ENCODE measurements at places on chromosomes 2 and 18.

GRCh38 chr2:154720651-154721050 is 22.2 kb downstream of the KCNJ3 start:
- DNase-seq, result no peak

DNA sequence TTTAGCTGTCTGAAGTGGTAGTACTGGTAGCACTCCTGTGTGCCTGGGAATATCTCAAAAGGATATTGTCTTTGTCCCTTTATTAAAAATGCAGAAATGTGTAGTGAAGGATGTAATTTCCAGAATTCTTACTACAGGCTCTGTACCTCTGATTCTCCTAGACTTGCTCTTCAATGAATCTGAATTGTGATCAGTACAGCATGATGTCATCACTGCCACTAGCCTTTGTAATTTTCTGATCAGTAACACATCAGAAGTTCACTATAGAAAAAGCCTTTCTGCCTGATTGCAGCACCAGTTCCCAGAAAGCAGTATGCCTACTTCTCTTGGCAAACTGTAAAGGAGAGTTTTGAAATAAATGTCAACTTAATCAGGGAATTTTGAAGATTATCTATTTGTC is 29.2 kb upstream of the OTOF start:
- DNase-seq, result no peak

DNA sequence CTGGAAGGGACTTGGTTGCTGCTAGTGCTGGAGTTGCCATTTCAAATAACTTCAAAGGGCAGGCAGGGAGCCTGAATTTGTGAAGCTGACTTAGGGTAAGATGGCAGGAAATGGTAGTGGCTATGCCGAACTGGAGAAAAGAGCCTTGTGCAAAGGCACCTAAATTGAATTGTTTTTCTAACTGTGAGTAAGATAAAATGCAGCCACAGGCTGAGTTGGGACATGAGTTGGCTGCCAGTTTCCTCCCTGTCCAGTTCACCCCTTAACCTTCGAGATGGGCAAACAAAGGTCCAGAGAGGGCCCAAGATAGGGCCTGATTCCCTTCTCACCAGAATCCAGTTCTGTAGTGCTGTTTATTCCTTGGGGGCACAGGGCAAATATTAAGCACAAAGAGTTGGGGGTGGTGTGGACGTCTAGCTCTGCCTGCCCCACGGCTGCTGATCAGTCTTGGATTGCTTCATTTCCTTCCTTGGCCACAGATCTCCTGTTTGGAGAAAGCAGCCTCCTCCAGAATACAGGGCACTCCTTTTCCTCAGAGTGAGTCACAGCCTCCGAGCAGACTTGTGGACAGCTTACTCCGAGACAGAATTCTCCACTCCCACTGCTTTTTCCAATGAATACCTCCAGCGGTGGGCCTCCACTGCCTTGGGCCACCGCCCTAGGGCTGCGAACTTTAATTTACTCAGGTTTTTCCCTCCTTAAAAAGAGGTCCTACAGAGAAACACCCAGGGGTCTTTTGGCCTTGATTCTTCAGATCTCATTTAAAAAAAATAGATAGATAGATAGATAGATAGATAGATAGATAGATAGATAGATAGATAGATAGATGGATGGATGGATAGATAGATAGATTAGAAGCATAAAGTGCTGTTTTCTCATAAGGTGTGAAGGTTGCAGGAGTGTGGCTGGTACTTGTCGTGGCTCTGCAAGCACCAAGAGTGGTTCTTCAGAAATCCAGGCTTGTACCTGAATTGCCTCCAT is 18.4 kb upstream of the SLC20A1 start:
- no peak for DNase-seq

DNA sequence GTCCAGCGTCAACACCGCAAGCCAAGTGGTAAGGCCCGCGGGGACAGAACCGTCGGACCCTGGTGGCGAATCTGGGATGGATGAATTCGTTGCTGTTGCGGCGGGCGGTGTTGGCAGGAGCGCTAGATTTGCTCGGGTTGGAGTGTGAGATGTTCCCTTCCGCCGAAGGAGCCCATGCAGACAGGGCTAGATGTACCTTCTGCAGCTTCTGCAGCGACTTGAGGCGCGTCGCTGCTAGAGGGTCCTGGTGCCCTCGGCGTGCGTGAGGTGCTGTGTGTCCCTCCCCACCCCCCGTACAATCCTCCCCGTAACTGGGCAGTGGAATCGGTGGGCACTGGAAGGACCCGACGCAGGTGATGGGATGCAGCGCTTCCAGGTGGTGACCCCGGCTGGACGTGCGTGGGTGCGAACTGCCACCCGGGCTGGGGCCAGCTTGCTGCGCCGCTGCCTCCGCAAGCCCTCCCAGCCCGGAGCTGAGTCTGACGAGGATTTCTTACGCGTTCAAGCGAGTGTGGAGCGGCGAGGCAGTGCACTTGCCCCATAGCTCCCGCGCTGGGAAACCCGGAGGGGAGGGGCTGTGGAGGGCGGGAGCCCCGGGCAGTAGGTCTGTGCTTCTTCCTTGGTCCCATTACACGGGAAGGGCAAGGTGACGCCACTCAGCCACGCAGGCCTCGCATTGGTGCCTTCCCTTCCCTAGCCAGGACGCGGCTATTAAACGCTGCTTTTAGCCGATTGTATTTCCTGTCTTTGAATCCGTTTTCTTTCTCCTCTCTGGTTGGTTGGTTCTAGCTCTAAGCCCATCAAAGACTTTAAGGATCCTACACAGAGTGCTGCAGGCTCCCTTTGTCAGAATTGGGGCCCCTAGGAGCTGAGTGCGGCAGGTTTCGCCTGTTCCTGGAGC is 34.2 kb downstream of the CHRNA1 start:
- no peak for DNase-seq

- no peak for DNase-seq
These were observed 115.5 kb downstream of the NFATC1 start for GRCh38 chr18:79511271-79511670.

Data from LNCaP clone FGC (cell line).